CD8-positive, alpha-beta memory T cell (primary cell): ENCODE measurements at places on chromosomes 4 and X. TPM values are rescaled to one million over a fixed set of nuclear protein-coding genes. Genes with fewer than 3 reads are reported as not detected.

The IGSF1 gene
- not detected for total RNA-seq

- H3K27me3 ChIP-seq = no peaks in the 10 kb centered on the region
- no peaks in the 10 kb centered on the region for H3K4me1 ChIP-seq
- no peak overlapping the region for H3K27ac ChIP-seq
- no peaks in the 10 kb centered on the region for H3K36me3 ChIP-seq
Observed at GRCh38 chr4:67292636-67293035, 252.7 kb downstream of the CENPC start.

- H3K4me1 ChIP-seq = no peaks in the 10 kb centered on the region
- no peak overlapping the region for H3K27ac ChIP-seq
- H3K4me3 ChIP-seq = peak overlapping the region; percentile 34
- H3K36me3 ChIP-seq = no peaks in the 10 kb centered on the region
- peak; percentile 6 for DNase-seq
Observed at GRCh38 chrX:39613482-39613995, 484.2 kb downstream of the BCOR start.

GRCh38 chr4:140052050-140052449, 101.9 kb downstream of the MAML3 start:
- no peaks in the 10 kb centered on the region for H3K27me3 ChIP-seq
- DNase-seq = no peak
- H3K27ac ChIP-seq = no peak overlapping the region
- peaks cover 16% of the 10 kb centered on the region for H3K4me1 ChIP-seq

DNA sequence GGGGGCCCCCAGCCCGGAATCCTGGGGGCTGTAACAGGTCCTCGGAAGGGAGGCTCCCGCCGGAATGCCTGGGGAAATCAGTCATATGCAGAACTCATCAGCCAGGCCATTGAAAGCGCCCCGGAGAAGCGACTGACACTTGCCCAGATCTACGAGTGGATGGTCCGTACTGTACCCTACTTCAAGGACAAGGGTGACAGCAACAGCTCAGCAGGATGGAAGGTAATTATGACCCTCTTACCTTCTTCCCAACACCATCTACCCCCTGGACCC, 1.0 kb downstream of the FOXO4 start:
- H3K27ac ChIP-seq = peak overlapping the region; percentile 57
- H3K4me1 ChIP-seq = peaks cover 27% of the 10 kb centered on the region
- peak overlapping the region; percentile 90 for H3K4me3 ChIP-seq
- no peaks in the 10 kb centered on the region for H3K36me3 ChIP-seq
- no peak for DNase-seq

The NAA15 gene
- total RNA-seq = 116 TPM

DNA sequence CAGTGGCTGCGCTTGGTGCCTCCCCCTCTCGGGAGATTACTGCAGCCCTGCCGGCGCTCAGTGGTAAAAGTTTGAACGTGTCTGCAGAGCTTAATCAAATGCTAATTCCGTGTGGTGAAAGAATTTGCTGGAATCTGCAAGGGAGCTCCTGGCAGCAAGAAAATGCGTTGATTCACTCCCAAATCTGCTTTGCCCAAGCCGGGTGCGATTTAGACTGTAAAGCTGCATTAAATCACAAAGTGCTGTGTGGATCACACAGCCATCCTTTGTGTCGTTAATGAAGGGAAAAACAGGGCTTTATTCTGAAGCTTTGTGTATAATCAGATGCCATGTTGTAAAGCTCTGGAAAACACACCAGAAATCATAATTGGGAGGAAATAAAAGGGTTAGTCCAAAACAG, 444.1 kb downstream of the BCOR start:
- DNase-seq = no peak
- H3K4me1 ChIP-seq = no peaks in the 10 kb centered on the region
- H3K27me3 ChIP-seq = no peaks in the 10 kb centered on the region
- H3K36me3 ChIP-seq = no peaks in the 10 kb centered on the region
